ENCODE measurements at places on chromosomes 6 and 20.

GRCh38 chr20:62267543-62267942 lies 29.2 kb downstream of the OSBPL2 start:
- DNase-seq, result peak; percentile 90

DNA sequence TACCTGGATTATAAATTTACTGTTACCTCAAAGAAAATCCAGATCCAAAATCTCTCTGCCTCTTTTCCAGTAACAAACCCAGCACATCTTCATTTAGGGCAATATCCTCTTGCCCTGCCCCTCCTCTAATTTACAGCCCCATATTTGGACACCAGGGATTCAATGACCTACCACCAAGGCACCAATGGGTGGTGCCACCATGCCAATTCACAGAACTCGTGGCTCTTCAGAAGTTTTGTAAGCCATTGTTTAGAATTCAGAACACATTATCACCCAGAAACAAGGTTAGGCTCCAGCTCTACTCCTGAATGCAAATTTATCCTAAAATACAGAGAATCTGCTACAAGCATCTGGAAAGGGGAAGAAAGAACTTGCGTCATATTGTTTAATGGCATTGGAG lies 67.8 kb upstream of the SASH1 start:
- DNase-seq, result no peak

- no peak for DNase-seq
Measured at GRCh38 chr6:129709196-129709768, 695 bp downstream of the ARHGAP18 start.

GRCh38 chr6:144823131-144823530 lies 538.0 kb downstream of the UTRN start:
- DNase-seq, result no peak

- no peak for DNase-seq
Measured at GRCh38 chr20:49281059-49281912, 3.4 kb upstream of the ZNFX1 start.

DNA sequence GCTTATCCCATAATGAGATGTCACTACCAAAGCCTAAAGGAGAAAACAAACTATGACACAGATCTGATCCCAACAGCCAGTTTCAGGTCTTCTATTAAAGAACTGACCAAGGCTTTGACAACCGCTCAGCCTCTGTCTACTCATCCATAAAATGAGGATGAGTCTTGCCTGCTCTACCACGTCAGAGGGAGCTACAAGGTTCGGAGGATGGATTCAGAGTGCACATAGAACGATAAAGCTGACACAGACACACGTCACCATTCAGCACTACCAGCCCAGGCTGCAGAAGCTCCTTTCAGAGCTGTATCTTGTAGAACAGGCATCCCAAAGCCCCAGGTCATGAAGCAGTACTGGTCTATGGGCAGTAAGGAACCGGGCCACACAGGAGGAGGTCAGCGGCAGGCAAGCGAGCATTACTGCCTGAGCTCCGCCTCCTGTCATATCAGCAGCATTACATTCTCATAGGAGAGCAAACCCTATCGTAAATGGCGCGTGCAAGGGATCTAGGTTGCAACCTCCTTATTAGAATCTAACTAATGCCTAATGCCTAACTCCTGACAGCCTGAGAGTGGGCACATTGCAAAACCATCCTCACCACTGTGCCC lies 25.1 kb downstream of the KIF16B start:
- no peak for DNase-seq

DNA sequence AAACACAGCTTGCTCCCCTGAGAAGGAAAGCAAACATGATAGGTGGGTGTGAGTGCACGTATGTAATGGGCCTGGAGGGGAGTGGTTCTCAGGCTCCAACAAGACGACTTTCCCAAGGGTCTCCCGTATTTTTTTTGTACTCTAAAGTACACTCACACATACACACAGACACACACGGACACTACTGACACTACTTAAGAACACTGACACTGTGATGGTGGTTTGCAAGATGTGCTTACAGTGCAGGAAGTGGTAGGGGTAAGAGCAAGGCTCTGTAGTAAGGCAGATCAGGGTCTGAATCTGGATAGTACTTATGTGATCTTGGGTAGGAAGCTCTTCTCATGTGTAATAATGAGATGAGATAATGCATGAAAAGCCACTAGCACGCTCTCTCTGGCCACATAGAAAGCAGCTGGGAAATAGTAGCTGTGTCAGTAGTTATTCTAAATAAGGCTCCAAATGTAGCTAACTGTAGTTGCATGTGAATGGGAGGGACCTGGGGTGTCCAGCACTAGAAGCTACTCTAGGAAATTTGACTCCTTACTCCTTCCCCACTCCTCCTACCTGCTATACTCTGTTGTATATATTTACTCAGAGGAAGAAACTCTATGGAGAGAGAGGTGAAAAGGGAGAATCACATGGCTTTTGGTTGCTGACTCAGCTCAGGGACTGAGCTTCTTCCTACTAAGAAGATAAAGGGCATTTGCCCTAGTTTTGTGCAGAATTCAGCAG lies 8.4 kb upstream of the ZBTB24 start:
- DNase-seq, result no peak

DNA sequence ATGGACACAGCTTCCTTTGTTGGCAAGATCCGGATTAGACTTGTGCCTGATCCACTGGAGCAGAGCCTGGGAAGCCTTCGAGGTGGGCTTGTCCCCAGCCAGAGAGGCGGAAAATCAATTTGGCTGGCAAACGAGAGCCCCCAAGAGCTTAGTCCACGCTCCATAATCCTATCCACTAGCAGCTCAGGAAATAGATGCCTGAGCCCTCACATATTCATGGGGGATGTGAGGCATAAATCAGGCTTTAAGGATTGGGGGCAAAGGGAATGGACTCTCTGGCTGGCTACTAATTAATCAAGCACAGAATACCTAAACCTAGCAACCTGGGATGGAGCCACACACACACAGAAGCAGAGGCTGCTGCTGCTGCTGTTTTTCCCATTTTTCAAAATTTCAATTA lies 137.9 kb downstream of the PKHD1 start:
- no peak for DNase-seq

DNA sequence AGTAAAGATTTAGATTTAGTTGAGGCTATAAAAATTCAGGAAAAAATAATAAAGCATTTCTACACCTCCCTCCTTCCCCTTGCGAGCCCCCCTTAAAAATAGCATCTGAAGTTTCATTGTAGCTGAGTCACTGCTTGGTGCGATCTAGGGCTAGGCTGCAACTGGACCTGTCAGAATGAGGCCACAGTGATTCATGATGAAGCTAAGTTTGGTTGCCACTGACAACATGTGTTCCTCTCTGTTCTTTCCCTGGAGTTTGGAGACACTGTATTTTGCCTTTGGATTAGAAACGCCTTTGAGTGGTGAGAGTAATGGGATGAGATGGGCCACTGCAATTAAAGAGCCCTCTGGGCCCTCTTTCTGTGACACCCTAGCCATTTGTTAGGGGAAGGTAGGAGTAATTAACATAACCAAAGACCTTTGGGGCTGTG lies 334.1 kb downstream of the NRN1 start:
- DNase-seq, result no peak

- no peak for DNase-seq
Measured at GRCh38 chr20:31596831-31597480, 8.1 kb upstream of the ID1 start.

Data from posterior cingulate gyrus (tissue), 11 donors.